Osteoblast (primary cell): ENCODE measurements at places on chromosomes 3 and 15. TPM values are rescaled to one million over a fixed set of nuclear protein-coding genes. Genes with fewer than 3 reads are reported as not detected.

The ZNF620 gene
- total RNA-seq: 0.88 and 1.1 TPM in 2 replicates

The GHSR gene
- not detected in 2 replicates for total RNA-seq

The TMEM207 gene
- not detected in 2 replicates for total RNA-seq

The ZBBX gene
- not detected in 2 replicates for total RNA-seq

The BDH1 gene
- 5.6 and 5.8 TPM in 2 replicates for total RNA-seq

The MAP2K1 gene
- 19.2 and 21.2 TPM in 2 replicates for total RNA-seq

The LMOD3 gene
- not detected in 2 replicates for total RNA-seq

The NUP210 gene
- total RNA-seq: under 0.01 TPM in 2 replicates

The ZBTB20 gene
- total RNA-seq: 32.9 and 35.4 TPM in 2 replicates

The CLRN1 gene
- not detected in 2 replicates for total RNA-seq

The XCR1 gene
- not detected in 2 replicates for total RNA-seq

The IDH3A gene
- 29.5 and 30.4 TPM in 2 replicates for total RNA-seq

The GOLGA6A gene
- total RNA-seq: under 0.01 TPM in 1 of 2 replicates, not detected in the other

The LXN gene
- total RNA-seq: 96.9 and 114 TPM in 2 replicates

The KCNH8 gene
- not detected in 2 replicates for total RNA-seq

The TERC gene
- 144 and 200 TPM in 2 replicates for total RNA-seq

The BFSP2 gene
- total RNA-seq: not detected in 2 replicates

The PLOD2 gene
- total RNA-seq: 282 and 345 TPM in 2 replicates

The POLQ gene
- total RNA-seq: 1.4 and 1.5 TPM in 2 replicates

The SCAANT1 gene
- not detected in 2 replicates for total RNA-seq

The TEX9 gene
- 11.2 and 12.7 TPM in 2 replicates for total RNA-seq

The TGM5 gene
- total RNA-seq: not detected in 2 replicates

The ABHD2 gene
- total RNA-seq: 115 and 151 TPM in 2 replicates

The GLDN gene
- 0.59 and 1.1 TPM in 2 replicates for total RNA-seq

The SLC51B gene
- total RNA-seq: not detected in 2 replicates

The SLC6A20 gene
- not detected in 2 replicates for total RNA-seq

The TMPRSS7 gene
- not detected in 2 replicates for total RNA-seq

The GATM gene
- 0.59 and 0.72 TPM in 2 replicates for total RNA-seq

The LRRC2 gene
- total RNA-seq: 4.7 and 5.1 TPM in 2 replicates

The ZKSCAN7 gene
- total RNA-seq: 6.5 and 9.8 TPM in 2 replicates

The SKOR1 gene
- 0.29 and 0.36 TPM in 2 replicates for total RNA-seq

The RFC4 gene
- total RNA-seq: 16.5 and 18.1 TPM in 2 replicates
